NCI-H510A (cell line): ENCODE measurements at places on chromosomes 12 and 14.

GRCh38 chr14:91873471-91874415 is 6.4 kb upstream of the TC2N start:
- no peak for DNase-seq

DNA sequence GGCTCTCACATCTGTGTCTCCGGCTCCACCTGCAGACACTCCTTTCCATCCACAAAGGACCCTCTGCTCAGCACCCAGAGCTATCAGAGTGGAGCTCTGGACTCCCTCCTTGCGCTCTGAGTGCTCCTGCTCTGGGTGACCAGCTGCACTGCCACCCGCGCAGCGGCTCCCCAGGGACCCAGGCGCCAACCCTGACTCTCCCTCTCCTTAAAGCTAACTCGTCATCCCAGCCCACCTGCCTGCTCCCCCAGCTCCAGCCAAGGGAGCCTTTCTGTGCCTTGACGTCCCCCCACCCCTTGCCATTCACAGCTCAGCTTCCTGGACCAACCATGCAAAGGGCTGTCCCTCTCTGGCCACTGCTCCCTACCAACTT is 99.0 kb downstream of the SETD3 start:
- DNase-seq: no peak

GRCh38 chr14:102930138-102930752 is 7.8 kb downstream of the AMN start:
- no peak for DNase-seq

DNA sequence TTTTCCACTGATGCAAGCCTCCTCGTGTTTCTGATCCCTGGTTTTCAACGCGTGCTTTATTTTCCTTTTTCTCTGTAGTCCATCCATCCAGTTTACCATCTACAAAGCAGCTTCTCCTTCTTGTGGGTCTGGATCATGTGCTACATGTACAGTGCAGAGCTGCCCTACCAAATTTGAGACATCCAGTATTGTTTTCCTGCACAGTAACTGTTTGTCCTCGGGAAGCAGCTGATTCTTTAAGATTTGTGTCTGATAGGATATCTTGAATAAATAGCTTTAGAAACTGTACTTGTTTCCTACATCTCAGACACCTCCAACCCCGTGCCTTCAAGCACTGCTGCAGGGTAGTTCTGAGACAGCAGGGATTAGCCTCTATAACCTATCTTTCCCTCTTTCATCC is 368.1 kb upstream of the FAR2 start:
- DNase-seq: no peak

DNA sequence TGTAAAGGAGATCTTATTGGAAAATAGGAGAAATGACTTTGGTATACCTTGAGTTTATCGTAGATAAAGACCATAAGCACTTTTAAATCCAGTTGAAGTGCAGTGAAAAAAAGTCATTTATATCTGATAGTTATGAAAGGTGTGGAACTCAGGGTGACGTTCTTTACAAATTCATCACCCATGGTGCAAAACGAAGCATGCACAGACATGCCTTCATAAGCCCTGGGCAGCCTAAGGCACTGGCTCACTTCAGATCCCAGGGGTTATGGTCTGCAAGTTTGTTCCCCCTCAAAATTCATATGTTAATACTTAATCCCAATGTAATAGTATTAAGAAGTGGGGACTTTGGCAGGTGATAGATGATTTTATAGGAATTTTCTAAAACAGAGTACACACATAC is 1216.4 kb upstream of the USP15 start:
- DNase-seq: no peak
